ENCODE measurements at places on chromosomes 2 and 18.
A peak's percentile ranks its signal among the peaks of the same experiment; 100 is the strongest.

DNA sequence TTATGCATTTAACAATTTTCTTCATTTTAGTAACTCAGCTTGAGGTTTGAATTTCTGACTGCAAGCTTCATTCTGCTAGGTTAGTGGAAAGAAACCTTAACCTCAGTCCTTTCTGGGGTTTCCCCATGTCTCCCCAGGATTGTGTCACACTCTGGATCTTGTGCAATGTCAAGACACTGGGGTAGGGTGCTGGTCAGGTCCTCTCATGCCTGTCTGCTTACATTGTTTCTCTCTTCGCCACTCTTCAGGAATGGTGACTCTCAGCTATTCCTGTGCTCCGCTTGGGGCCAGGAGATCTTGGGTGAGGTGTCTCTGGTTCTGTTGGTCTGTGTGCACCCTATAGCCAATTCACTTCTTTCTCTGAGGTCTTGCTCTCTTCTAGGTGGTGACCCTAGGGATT is 23.9 kb downstream of the CTLA4 start:
- DNase-seq, result no peak

DNA sequence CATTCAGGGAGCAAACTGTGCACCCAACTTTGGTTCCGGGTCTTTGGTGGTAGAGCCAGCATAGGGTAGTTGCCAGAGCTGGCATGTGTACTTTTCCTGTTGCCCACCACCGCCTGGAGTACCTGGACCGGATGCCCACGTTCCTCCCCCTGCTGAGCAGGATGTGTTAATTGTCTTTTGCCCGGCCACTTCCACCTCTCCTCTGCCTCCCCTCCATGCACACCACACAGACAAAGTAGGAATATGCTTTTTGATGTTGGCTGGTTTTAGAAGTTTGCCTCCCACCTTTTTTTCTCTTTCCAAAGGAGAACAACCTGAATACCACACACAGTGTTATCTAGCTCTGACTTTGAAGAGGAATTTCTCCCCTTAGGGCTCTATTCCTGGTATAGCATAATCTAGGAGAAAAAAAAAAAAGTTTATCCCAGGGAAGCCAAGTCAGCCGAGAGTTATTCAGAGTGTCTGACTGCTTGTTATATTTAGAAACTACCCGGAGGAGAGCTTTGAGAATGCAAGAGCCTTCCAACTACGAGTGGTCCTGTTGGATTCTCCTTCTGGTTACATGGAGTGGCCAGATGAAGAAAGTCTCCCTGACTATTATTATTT is 111.9 kb downstream of the SETBP1 start:
- DNase-seq, result no peak

GRCh38 chr2:6336752-6337471 is 528.8 kb downstream of the CMPK2 start:
- DNase-seq, result no peak

GRCh38 chr2:160694631-160695030 is 201.0 kb upstream of the RBMS1 start:
- DNase-seq, result no peak

- DNase-seq, result no peak
Measured at GRCh38 chr2:120392923-120393322, 47.0 kb downstream of the INHBB start.

DNA sequence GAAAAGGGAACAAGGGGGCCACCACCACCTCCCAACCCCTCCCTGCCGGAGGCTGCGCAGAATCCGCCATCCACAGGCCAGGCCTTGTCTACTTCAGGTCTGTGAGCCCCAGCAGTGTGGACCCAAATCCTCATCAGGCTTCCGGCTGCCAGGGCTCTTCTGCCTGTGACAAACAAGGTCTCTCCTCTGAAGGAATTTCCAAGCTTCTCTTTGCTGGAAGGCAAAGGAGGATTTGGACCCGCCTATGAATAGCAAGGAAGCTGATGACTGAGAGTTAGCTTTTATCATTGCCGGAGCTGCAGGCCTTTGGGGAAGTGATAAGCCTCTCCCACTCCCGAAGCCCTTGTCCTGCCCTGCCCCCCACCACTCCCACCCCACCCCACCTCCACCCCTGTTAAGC is 93.7 kb upstream of the SH3BP4 start:
- no peak for DNase-seq

- DNase-seq, result no peak
Measured at GRCh38 chr18:3679241-3679640, 229.3 kb downstream of the TGIF1 start.

DNA sequence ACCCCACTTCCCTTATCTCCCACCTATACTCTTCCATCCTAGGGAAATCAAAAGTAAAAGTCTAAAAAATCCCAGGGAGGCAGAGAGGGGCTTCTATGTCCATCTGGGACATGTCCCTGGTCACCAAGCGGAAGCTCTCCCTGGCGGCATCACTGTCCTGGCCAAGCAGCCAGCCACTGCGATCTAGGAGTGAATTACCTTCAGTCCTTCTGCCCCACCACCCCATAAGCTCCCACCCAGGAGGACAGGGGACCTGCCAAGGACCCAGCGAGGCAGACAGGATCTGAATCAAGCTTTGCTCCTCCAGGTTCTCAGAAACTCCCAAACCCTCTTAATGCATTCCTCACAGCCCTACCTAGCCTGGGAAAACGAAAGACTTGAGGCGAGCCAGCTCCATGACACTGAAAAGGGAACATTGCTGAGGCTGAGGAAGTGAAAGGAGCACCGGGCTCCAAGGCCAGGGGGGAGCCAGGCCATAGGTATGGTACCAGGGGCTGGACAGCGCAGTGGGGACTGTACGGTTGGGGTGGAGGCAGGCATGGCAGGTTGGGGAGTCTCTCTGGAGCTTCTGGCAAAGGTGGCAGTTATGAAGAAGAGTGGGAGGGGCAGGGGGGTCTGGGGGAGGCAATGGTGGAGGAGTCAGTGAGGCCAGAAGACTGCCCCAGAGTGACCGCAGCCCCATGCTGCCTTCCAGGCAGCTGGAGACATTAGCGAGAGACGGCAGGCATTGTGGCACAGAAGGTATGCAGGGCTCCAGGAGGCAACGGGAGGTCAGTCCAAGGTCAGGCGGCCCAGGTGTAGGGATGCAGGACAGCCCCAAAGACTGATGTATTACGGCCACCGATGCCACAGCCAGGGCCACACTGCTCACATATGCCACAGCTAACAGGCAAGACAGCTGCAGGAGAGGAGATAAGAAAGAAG is 2.7 kb upstream of the SLC23A3 start:
- DNase-seq, result no peak

DNA sequence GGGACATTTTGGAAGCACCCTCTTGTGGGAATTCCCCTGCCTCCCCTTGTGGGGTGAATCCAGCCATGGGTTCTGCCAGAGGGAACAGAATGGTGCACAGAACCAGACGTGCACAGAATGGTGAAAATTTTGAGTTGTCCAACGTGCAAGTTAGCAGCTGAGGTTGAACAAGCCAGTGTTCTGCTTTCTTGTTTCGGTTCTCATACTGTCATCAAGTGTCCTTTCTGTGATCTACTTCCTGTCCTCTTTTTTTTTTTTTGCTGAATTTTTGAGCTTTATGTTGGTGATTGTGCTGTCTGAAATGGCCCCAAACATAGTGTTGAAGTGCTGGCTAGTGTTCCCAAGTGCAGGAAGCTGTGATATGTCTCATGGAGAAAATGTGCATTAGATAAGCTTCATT is 21.5 kb upstream of the REEP1 start:
- peak; percentile 68 for DNase-seq

GRCh38 chr2:239790721-239791120 is 234.4 kb downstream of the NDUFA10 start:
- no peak for DNase-seq

DNA sequence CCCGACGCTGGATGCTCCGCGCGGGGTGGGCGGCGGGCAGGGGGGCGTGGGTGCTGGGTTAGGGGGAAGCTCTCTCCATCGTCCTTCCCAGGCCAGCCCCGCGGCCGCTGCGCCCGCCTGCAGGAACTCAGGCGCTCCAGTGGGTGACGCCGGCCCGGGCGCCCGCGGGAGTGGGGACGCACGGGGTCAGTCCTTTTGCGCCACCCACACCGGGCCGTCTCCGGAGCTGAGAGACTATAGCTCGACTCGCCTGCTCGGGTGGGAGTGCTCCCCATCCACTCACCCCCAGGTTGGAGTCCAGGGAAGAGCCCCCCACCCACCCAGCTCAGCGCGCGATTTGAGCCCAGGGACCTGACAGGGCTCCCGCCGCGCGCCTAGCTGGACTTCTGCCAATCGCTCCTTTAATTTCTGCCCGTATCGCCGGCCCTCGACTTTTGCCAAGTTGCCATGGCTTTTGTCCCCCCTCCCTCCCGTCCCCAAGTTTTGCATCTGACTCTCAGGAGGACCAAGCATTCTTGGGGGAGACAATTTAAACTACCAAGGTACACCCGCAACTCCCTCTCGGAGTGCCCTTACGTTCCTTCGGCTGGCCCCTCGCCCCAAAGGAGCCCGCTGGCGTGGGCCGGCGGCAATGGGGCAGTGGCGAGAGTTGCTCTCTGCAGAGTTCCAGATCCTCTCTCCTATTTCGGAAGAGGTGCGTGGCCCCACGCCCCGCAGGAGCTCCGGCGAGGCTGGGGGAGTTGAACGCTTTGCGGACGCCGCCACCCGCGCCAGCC is 205.8 kb upstream of the SMAD2 start:
- peak; percentile 48 for DNase-seq

- no peak for DNase-seq
Measured at GRCh38 chr2:174449033-174449432, 37.8 kb downstream of the GPR155 start.

GRCh38 chr2:204255526-204255925 is 289.7 kb upstream of the PARD3B start:
- DNase-seq, result no peak

DNA sequence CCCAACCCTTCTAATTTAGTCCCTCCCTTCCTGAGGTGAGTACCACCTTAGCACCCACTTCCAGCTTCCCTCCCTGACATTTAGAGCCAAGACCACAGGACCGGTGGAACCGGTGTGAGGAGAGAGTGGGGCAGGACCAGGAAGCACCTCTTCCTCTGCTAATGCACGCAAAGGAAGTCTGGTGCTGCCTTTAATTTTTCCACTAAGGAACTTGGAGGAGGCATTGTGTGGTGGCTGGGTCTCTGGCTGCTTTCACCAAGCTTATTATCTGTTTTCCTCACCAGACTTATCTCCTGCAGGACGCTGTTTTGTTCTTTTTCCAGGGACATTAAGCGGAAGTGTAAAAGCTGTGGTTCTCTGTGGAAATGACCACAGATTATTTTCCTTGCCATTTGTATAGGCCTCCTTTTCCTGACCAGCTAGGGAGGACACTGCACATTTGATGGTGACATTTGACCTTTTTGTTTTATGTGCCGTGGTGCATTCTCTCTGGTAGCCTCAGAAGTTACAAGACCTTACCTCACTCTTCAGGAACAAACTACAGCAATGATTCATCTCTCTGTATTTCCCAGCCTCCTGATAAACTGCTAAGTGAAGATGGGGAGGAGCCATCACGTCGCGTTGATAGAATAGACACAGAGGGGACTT is 39.8 kb upstream of the SPTBN1 start:
- DNase-seq, result no peak

DNA sequence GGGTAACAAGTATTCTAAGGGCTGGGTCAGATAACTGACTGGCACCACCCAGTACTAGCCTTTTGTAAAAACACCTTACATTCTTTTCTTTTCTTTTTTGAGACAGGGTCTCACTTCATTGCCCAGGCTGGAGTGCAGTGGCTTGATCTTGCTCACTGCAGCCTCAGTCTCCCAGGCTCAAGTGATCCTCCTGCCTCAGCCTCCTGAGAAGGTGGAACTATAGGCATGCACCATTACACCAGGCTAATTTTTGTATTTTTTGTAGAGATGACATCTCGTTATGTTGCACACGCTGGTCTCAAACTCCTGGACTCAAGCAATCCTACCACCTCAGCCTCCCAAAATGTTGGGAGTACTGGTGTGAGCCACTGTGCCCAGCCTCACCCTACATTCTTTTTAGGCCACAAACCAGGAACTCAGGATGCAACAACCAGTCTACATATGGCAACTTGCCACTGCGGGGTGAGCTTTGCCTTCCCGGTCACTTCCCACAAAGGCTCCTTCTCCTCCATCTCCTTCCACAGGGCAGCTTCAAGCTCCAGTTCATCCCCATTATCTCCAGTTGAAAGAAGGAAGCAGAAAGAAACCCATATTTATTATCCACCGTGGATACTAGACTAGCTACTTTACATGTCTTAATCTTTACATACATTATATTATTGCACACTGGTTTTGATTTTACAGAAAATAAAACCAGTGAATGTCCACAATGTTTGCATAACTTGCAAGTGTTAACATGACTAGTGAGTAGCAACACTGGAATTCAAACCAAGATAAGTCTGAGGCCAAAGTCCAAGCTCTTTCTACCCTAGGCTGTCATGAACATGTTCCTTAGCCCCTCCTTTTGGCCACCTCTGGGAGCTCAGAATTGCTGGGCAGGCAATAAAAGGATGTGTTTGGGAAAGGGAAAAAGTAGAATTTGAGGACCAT is 23.7 kb upstream of the AP1S3 start:
- no peak for DNase-seq

DNA sequence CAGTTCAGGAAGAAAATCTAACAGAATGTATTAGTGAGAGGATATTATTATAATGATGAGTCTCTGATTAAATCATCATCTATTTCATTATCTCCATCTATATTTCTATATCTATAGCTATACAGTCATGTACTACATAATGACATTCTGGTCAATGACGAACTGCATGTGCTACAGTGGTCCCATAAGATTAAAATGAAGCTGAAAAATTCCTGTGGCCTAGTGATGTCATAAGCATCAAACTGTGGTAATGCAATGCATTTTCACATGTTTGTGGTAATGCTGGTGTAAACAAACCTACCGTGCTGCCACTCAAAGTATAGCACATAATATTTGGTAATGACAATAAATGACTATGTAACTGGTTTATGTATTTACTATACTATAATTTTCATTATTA is 1127.9 kb upstream of the CHAC2 start:
- no peak for DNase-seq

- DNase-seq, result no peak
Measured at GRCh38 chr2:128500138-128500800, 181.6 kb upstream of the HS6ST1 start.

DNA sequence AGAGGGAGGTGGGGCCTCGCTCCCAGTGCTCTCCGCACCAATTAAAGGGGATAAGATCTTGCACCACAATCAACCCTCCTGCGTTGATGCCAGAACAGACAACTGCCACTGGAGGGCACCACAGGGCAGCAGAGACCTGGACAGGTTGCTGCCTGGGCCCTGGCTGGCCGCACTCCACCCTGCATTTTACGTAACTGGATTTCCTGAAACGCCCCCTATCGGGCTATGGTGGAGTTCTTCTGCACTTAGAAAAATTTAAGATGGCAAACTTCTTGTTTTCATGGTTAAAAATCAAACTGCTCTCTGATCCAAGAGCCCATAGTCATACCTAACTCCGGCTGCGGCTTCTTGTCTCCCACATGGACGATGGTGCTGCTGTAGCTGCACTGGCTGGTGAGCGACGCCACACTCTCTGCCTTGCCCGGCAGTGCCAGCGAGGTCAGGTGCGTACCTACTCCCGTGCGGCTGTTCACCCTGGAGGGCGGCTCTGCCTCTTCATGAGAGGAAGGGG is 16.8 kb upstream of the HES6 start:
- DNase-seq, result peak; percentile 78

- DNase-seq, result no peak
Measured at GRCh38 chr2:102239344-102239743, 52.5 kb downstream of the IL1RL2 start.

GRCh38 chr2:164840458-164840929 is 1.1 kb downstream of the COBLL1 start:
- no peak for DNase-seq
